Neural progenitor cell (in vitro differentiated cells): ENCODE measurements at places on chromosomes 7 and 10.

GRCh38 chr7:6435486-6436384 lies 12.0 kb downstream of the DAGLB start:
- no peak overlapping the region for H3K4me3 ChIP-seq
- peak overlapping the region; percentile 33 for H3K27ac ChIP-seq
- no peaks in the 10 kb centered on the region for H3K27me3 ChIP-seq

DNA sequence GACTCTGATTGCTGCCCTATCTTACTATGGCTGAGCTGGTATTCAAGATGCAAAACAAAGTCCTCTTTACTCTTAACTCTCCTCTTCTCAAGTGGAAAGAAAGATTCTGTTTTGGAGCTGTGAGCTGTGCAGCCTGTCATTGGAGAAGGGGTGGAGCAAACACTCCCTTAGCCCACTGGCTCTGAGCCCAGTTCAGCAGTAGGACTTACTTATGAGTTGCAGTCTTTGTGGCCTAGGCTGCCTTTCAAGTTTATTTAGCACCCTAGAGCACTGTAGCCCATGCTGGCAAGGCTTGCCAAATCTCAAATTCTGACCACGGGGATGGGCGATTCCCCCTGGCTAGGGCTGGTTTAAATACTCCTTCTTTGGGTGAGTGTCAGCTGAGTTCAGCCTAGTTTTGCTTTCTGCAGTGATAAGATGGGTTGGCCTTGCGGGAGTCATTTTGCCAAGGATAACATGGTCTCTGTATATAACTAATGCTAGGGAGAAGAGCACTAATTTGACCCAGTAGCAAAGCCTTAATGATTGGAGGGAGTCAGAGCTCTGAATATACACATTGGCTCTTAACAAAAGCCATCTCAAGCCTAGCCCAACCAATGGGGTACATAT lies 110.2 kb downstream of the MYO3A start:
- DNase-seq, result peak; percentile 3
- H3K27me3 ChIP-seq, result no peaks in the 10 kb centered on the region
- no peak overlapping the region for H3K4me3 ChIP-seq
- H3K36me3 ChIP-seq, result no peaks in the 10 kb centered on the region
- no peaks in the 10 kb centered on the region for H3K4me1 ChIP-seq

GRCh38 chr7:48168159-48168558 lies 3.1 kb upstream of the ABCA13 start:
- no peaks in the 10 kb centered on the region for H3K27me3 ChIP-seq
- no peak overlapping the region for H3K27ac ChIP-seq
- H3K4me3 ChIP-seq, result no peak overlapping the region
- no peaks in the 10 kb centered on the region for H3K36me3 ChIP-seq
- no peak for DNase-seq

DNA sequence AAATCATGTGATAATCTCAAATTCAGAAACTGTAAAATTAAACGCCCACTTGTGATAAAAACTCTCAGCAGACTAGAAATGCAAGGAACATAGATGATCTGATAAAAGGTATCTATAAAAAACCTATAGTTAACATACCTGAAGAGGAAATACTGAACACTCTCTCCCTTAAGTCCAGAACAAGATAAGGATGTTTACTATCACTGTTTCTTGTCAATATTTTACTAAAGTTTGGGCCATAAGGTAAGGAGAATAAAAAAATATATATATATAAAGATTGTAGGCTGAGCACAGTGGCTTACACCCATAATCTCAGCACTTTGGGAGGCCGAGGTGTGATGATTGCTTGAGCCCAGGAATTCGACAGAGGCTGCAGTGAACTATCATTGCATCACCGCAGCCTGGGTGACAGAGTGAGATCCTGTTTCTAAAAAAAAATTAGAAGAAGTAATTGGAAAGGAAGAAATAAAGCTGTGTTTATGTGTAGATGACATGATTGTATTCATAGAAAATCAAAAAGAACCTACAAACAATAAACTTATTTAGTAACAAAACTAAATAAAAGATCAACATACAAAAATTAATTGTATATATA lies 28.4 kb downstream of the MPLKIP start:
- DNase-seq, result no peak
- no peaks in the 10 kb centered on the region for H3K27me3 ChIP-seq
- H3K27ac ChIP-seq, result no peak overlapping the region
- no peaks in the 10 kb centered on the region for H3K4me1 ChIP-seq
- H3K36me3 ChIP-seq, result no peaks in the 10 kb centered on the region
- H3K4me3 ChIP-seq, result no peak overlapping the region

DNA sequence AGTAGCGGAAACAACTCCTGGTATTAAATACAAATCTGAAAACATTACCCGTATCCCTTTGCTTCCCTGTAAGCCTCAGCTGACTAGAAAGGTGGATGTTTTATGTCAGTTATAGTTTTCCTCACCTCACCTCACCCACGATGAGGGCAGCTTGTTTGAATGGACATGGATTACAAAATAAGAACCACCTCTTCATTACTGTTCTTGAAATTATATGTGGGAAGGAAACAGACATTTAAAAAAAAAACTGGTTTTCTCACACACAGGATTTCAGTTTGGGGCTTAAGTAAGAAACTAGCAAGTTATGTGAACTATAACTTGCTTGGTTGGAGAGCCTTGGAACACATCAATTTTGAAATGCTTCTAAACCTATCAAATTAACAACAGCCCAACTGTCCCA lies 232.9 kb upstream of the CCDC6 start:
- no peaks in the 10 kb centered on the region for H3K27me3 ChIP-seq
- H3K4me3 ChIP-seq, result peak overlapping the region; percentile 75
- no peak overlapping the region for H3K27ac ChIP-seq
- H3K4me1 ChIP-seq, result peaks cover 31% of the 10 kb centered on the region
- no peaks in the 10 kb centered on the region for H3K36me3 ChIP-seq

GRCh38 chr10:29063806-29064644 lies 224.8 kb upstream of the LYZL1 start:
- H3K27me3 ChIP-seq, result no peaks in the 10 kb centered on the region
- H3K36me3 ChIP-seq, result no peaks in the 10 kb centered on the region
- peaks cover 13% of the 10 kb centered on the region for H3K4me1 ChIP-seq
- no peak for DNase-seq

- no peak overlapping the region for H3K27ac ChIP-seq
- H3K36me3 ChIP-seq, result no peaks in the 10 kb centered on the region
- H3K4me3 ChIP-seq, result no peak overlapping the region
- DNase-seq, result no peak
Observed at GRCh38 chr10:22670788-22671187, 43.6 kb downstream of the PIP4K2A start.

DNA sequence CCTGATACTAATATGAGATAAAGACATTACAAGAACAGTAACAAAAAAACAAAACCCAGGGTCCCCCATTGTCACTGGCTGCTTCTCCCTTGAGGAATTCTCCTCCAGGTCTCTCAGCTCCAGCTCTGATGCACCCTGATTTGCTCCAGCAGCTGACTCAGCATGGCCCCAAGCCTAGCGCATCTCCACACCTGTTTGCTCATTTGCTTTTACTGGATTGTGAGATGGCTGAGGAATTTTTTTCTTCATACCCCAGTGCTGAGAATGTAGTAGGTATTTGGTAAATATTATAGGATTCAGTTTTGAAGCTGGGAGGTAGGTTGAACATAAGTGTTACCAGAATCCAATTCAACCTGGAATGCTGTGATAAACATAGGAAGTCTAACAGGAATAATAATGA lies 171.9 kb downstream of the PKD1L1 start:
- H3K4me1 ChIP-seq, result no peaks in the 10 kb centered on the region
- no peaks in the 10 kb centered on the region for H3K36me3 ChIP-seq
- H3K27me3 ChIP-seq, result no peaks in the 10 kb centered on the region

DNA sequence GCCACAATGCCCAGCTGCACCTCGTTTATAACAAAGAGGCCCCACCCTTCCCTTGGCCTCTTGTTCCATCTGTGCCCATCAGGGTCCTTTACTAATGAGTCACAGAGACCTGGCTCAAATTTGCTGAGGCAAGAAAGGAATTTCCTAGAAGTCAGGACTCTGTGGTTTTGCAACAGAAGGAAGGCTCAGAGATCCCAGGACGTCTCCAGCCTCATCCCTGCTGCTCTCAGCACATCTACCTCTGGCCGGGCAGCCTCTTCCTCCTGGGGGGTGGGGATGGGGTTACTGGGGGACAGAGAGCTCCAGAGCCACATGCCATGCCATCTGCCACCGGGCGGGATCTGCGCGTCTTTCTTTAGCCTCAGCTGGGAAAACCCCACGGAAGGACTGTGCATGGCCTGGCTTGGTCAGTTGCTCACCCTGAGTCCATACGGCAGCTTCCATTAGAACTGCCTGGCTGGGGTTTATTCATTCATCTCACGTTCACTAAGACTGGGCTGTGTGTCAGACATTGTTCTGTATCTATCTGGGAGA lies 41.9 kb upstream of the PSMG3 start:
- no peak overlapping the region for H3K4me3 ChIP-seq
- H3K36me3 ChIP-seq, result no peaks in the 10 kb centered on the region
- H3K27ac ChIP-seq, result no peak overlapping the region
- no peak for DNase-seq
- no peaks in the 10 kb centered on the region for H3K27me3 ChIP-seq
- H3K4me1 ChIP-seq, result no peaks in the 10 kb centered on the region

DNA sequence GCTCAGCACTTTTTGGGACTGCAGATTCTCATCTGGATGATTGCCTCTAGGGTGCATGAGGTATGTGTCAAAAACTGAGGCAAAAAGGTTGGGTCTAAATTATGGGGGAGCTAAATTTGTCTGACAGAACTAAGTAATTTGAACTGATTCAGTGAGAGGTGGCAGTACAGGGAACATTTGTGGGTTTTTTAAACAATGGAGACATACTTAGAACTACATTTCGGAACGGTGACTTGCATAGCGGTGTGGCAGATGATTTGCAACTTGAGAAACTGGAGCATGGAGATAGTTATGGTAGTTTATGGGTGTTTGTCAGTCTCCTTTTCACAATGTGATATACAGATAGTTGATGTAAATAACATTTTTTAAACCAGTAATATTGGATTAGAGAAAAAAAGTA lies 14.6 kb downstream of the TBC1D12 start:
- no peaks in the 10 kb centered on the region for H3K27me3 ChIP-seq
- no peaks in the 10 kb centered on the region for H3K36me3 ChIP-seq
- H3K4me1 ChIP-seq, result no peaks in the 10 kb centered on the region
- no peak overlapping the region for H3K4me3 ChIP-seq
- H3K27ac ChIP-seq, result no peak overlapping the region

- no peaks in the 10 kb centered on the region for H3K4me1 ChIP-seq
- no peaks in the 10 kb centered on the region for H3K27me3 ChIP-seq
- H3K4me3 ChIP-seq, result no peak overlapping the region
- no peaks in the 10 kb centered on the region for H3K36me3 ChIP-seq
Observed at GRCh38 chr7:43942997-43943396, 16.8 kb downstream of the UBE2D4 start.

DNA sequence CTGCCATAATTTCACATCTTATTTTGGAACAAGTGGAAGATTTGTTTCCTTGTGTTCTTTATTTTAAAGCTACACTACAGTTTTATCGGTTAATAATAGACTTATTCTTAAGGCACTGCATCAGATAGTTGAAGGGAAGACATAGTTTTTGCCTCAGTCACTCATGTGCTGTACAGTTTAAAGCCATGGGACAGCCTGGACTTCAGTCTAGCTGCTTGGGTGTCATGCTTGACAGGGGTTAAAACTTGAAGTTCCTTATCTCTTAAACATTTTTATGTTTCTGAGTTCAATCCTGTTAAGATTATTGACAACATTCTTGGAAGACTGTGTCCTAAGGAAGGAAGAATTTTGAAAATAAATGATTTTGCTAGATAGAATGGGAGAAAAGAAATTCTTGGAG lies 49.7 kb downstream of the PPP1R9A start:
- H3K4me1 ChIP-seq, result peaks cover 11% of the 10 kb centered on the region
- no peaks in the 10 kb centered on the region for H3K27me3 ChIP-seq
- no peak for DNase-seq
- peak overlapping the region; percentile 1 for H3K27ac ChIP-seq
- H3K4me3 ChIP-seq, result no peak overlapping the region

GRCh38 chr10:69766161-69766910 lies 35.4 kb upstream of the COL13A1 start:
- no peak overlapping the region for H3K4me3 ChIP-seq
- peaks cover 7% of the 10 kb centered on the region for H3K4me1 ChIP-seq
- no peak overlapping the region for H3K27ac ChIP-seq
- DNase-seq, result no peak
- no peaks in the 10 kb centered on the region for H3K27me3 ChIP-seq
- H3K36me3 ChIP-seq, result no peaks in the 10 kb centered on the region

DNA sequence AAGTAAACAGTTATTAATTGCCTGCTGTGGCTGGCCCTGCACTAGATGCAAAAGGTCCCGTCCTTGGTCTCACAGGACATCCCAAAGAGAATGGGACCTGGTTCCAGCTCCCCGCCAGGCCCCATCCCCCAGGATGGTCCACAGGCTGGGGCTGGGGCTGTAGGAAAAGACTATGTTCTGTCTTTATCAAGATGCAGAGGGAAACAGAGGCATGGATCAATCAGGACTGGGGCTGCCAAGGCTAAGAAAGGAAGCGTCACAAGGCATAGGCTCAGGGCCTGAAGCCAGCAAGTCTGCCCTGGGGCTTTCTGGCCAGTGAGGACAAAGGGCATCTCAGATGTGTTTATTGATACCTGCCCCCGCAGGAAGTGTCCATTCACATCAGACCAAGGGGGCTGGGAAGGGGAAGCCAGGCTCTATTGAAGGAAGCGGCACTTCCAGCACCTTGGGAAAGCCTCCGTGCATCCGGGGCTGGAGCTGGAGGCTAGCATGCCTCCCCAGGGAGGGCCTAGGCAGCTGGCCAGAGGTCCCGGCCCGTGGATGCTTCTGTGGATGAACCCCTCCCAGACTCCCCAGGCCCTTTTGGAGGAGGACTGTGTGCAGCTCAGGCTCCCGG lies 5.8 kb downstream of the VSIR start:
- H3K36me3 ChIP-seq, result no peaks in the 10 kb centered on the region
- peaks cover 21% of the 10 kb centered on the region for H3K27me3 ChIP-seq
- H3K4me3 ChIP-seq, result no peak overlapping the region
- no peak for DNase-seq
- H3K27ac ChIP-seq, result no peak overlapping the region

DNA sequence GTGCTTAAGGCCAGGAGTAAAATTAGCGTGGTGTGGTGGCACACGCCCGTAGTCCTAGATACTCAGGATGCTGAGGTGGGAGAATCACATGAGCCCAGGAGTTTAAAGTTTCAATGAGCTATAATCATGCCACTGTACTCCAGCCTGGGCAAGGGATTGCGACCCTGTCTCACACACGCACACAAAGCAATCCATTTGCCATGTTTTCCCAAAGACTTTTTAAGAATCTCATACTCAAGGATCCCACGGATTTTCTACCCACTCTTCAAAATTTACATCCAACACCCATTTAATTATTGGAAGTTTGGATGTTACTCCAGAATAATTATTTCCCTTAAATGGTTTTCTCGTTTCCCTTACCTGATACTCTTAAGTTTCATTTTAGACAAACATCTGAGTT lies 47.9 kb downstream of the IGF2BP3 start:
- no peaks in the 10 kb centered on the region for H3K36me3 ChIP-seq
- no peaks in the 10 kb centered on the region for H3K27me3 ChIP-seq
- DNase-seq, result no peak
- H3K4me3 ChIP-seq, result no peak overlapping the region
- peaks cover 14% of the 10 kb centered on the region for H3K4me1 ChIP-seq

- no peaks in the 10 kb centered on the region for H3K36me3 ChIP-seq
- H3K27me3 ChIP-seq, result no peaks in the 10 kb centered on the region
- peak overlapping the region; percentile 67 for H3K27ac ChIP-seq
- peak; percentile 25 for DNase-seq
Observed at GRCh38 chr7:1160670-1161021, 650 bp upstream of the ZFAND2A start.

GRCh38 chr7:112081778-112082177 lies 124.4 kb downstream of the DOCK4 start:
- DNase-seq, result no peak
- H3K4me3 ChIP-seq, result no peak overlapping the region
- no peak overlapping the region for H3K27ac ChIP-seq
- no peaks in the 10 kb centered on the region for H3K36me3 ChIP-seq

- peak; percentile 15 for DNase-seq
- no peaks in the 10 kb centered on the region for H3K36me3 ChIP-seq
- H3K27ac ChIP-seq, result no peak overlapping the region
Observed at GRCh38 chr10:29130190-29130673, 158.6 kb upstream of the LYZL1 start.
